ENCODE measurements at places on chromosomes 6 and 20.

GRCh38 chr6:143734641-143735063 lies 56.9 kb downstream of the PHACTR2 start:
- no peak for DNase-seq

DNA sequence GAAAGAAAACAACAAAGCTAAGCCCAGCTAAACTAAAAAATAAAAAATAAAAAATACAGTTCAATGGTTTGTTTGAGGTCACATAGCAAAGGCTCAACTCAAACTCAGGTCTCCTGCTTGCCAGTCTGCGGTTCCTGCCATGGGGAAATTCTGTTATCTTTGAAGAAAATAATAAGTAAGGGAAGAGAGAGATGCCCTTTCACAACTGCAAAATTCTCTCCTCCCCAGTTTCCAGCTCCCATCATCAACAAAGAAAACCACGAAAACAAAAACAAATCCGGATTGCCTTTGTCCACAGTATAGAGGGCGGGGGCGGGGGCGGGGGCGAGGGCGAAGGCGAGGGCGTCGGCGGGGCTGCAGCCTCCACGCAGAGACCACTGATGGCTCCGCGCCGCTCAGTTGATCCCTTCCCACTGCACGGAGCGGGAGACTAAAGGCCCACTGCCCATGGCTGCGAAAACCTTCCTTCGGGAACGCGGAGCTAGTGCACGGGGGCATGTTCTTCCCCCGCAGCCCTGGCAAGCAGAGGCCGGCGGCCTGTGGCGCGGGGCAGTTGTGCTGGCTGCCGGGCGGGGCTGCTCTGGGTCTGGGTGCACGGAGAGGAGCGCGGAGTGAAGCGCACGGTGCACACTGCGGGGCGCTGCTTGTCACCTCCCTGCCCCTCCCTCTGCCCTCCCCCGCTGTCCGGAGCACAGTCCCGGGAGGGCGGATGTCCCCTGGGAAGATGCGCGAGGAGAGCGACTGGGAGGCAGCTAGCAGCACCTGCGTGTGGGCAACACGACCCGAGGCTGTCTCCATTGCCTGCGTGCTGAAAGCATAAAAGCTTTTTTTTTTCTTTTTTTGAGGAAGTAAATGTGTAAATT lies 54.1 kb upstream of the TPD52L1 start:
- DNase-seq: peak; percentile 30

- DNase-seq: no peak
These were observed 34.3 kb downstream of the LRRC1 start for GRCh38 chr6:53828966-53829697.

- no peak for DNase-seq
These were observed 34.9 kb upstream of the FOXA2 start for GRCh38 chr20:22619272-22619671.

- DNase-seq: no peak
These were observed 368.9 kb downstream of the UTRN start for GRCh38 chr6:144653885-144654505.

- no peak for DNase-seq
These were observed 81.5 kb downstream of the MAP7 start for GRCh38 chr6:136468711-136469110.

GRCh38 chr6:125913864-125914351 lies 42.7 kb upstream of the HINT3 start:
- DNase-seq: no peak

- DNase-seq: peak; percentile 57
These were observed 824 bp upstream of the SCRT2 start for GRCh38 chr20:676315-676937.

DNA sequence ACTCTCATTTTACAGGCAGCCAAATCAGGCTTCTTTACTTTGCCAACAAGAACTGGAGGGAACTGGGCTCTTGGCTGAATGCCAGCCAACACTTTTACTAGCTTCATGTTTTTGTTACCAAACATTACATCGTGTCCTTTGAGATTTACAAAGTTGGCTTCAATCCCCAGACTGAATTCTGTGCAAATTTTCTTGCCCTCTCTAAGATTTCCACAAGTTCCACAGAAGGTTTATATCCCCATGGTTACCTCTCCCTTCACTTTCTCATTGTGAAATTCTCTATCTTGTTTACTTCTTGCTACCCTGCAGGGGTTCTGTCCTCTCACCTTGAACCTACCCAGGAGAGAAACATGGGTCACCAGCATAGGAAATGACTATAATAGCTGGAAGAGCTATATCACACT lies 37.6 kb upstream of the PLCB1 start:
- DNase-seq: no peak

DNA sequence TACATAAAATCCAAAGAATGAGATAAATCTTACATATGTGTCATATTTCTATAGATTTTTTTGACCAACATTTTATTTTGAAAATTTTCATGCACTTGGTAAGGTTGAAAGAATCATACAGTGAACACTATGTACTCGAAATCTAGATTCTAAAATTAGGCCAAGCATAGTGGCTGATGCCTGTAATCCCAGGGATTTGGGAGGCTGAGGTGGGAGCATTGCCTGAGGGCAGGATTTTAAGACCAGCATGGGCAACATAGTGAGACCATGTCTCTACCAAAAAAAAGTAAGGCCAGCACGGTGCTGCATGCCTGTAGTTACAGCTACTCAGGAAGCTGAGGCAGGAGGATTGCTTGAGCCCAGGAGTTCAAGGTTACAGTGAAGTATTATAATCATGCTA lies 158.6 kb downstream of the LAMA2 start:
- no peak for DNase-seq

- no peak for DNase-seq
These were observed 2.0 kb downstream of the ATXN1 start for GRCh38 chr6:16759181-16759645.
